T47D (cell line): ENCODE measurements at places on chromosomes 3 and 15.

DNA sequence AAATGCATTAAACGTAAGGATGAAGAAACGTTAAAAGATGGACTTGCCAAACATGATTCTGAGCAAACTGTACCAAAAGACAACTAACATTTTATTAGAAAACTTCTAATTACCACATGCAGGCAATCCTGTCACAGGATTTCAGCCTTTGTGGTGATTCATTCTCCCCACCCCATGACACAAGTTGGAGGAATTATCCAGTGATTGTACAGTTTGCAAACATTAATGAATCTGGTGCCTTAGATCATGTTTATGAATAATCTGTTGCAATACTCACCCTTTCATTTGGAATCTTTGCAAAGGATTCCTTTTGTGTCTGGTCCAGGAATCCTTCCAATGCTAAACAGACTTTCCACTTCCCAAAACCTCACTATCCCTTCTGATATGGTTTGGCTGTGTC is 23.3 kb upstream of the ERC2 start:
- DNase-seq, result no peak

DNA sequence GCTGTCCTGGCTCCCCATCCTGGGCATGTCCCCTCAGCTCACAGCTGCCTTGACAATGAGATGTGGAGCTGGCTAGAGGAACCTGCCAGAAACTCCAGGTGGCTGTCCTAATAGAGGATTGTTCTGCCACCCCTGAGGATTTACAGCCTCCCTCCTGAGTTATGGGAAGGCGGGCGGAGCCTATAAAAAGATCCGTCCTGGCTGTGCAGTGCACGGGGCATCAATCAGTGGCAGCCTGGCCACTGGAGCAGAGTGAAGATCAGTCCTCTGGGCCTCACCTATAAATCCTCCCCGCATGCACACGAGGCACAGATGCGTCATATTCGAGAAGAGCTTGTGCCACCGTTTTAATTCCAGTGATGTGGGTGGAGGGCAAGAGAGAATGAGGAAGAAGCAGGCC is 90.0 kb downstream of the MEGF11 start:
- DNase-seq, result no peak

GRCh38 chr3:107772016-107772415 is 249.3 kb downstream of the BBX start:
- no peak for DNase-seq

GRCh38 chr15:36008719-36009118 is 462.8 kb upstream of the DPH6 start:
- no peak for DNase-seq

- no peak for DNase-seq
Observed at GRCh38 chr15:95620934-95621579, 709.4 kb upstream of the NR2F2 start.

- no peak for DNase-seq
Observed at GRCh38 chr15:46660096-46660842, 1025.4 kb downstream of the SQOR start.

- no peak for DNase-seq
Observed at GRCh38 chr3:46429671-46430070, 22.6 kb downstream of the CCRL2 start.

DNA sequence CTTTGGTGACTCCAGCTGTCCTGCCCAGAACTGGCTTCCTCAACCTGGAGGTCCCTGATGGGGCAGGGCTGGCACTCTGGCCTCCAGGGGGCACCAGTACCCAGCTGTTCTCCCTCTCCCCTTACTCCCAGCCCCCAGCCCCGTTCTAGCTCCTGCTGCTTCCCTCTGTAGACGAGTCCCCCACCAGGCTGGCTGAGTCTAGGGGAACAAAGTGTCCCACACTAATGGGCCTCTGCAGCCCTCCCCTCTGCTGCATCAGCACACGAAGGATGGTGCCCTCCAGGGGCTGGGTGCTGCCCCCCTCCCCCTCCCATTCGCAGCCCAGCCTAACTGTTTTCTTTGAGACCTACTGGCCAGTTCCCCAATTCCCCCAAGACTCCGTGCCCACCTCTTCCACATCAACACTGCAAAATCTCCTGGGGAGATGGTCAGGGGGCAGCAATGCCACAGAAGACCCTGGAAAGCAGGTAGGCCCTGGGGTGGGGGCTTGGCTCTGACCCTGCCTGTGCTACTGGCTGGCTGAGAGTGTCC is 4.2 kb downstream of the RHCG start:
- DNase-seq, result no peak

DNA sequence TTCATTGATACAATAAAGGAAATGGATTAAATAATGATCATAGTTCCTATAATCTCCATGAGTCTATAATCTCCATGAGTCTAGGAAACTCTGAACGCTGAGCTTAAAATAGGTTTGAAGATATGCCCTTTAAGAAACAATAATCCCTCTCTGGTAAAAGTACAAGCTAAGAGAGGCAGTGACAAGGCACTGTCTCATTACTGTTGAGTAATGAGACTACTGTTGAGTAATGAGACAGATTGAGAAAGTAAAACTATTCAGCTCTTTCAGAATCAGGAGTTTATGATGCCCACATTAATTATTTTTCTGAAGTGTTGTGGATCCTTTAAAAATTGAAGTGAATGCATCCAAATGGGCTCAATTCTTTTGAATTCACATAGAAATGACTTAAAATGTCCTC is 235.5 kb upstream of the THRB start:
- no peak for DNase-seq

- no peak for DNase-seq
Observed at GRCh38 chr3:197807969-197808587, 17.0 kb downstream of the LRCH3 start.

GRCh38 chr3:31960793-31961431 is 20.1 kb downstream of the OSBPL10 start:
- no peak for DNase-seq

- DNase-seq, result no peak
Observed at GRCh38 chr3:176120507-176120906, 1076.8 kb downstream of the TBL1XR1 start.

DNA sequence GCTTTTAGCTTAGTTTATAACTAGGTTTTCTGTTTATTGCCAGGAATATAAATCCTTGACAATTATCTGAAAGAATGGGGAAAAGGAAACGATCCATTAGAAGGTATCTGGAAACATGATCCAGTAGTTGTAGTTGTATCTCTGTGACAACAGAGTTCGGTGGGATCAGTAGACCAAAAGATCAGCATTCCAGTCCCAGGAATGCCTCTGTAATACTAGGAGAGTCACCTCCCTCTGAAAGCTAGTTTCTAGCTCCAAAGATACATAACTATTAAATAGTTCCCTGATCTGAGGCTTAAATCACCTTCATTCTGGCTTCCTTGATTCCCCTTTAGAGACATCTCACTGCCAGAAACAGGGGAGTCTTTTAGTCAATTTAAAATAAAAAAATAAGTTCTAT is 34.1 kb downstream of the MB21D2 start:
- no peak for DNase-seq

DNA sequence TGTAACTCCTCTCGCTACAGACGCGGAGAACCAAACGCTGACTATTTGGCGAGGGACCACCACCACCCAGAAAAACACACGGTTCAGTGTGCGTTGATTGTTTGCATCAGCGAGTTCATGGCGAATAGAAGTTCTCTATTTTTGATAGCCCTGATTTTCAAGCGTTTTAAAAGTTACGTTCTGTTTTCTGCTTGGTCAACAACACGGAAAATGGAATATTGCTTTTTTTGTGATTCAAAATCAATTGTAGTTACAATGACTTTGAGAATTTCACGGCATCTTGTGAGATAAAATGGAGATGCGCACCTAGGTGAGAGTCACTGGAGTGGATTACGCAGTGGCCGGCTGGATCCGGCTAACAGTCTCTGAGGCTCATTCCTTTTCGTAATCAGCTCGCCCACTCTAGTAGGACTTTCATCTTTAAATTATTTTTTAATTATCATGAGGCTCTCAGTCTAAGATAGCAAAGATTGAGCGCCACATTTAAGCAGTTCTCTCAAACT is 54.8 kb downstream of the CCDC54 start:
- no peak for DNase-seq

DNA sequence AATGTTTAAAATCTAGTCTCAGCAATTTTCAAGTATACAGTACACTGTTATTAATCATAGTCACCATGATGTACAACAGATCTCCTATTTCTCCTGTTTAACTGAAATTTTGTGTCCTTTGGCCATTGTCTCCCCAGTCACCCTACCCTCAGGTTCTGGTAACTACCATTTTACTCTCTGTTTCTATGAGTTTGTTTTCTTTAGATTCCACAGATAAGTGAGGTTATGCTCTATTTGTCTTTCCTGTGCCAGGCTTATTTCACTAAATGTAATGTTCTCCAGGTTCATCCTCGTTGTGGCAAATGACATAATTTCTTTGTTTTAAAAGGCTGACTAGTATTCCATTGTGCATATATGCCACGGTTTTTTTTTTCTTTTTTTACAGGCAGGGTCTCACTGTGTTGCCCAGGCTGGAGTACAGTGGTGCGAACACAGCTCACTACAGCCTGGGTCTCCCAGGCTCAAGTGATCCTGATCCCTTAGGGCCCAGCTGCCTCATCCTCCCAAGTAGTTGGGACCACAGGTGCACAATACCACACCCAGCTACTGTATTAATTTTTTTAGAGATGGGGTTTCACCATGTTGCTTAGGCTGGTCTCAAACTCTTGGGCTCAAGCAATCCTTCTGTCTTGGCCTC is 50.0 kb downstream of the RAB7A start:
- DNase-seq, result no peak

DNA sequence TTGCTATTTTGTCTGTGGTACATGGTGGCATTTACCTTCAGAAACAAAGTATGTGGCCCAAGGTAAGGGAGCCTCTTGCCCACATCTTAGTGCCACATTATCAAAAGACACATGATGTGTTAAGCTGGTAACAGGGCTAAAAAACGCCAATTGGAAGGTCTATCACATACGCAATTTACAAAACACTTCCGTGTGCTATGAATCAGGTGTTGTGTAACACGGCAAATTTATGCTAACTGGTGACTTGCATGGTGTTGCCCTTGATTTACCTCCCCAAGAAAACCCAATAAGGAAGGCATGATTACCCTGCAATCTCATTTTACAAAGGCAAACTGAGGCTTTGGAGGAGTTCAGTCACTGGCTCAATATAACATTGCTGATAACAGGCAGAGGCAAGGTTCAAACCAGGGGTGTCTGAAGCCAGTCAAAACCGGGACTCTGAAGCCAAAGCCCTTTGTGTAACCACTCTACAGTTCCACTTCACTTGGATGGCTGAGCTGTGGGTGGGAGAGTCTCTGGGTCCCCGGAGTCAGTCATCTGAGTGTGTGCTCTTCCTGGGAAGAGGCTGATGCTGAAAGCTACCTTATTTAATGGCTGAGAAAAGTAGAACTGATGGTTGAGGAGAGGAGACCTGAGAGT is 103.9 kb upstream of the BCL6 start:
- DNase-seq, result no peak

GRCh38 chr3:167653760-167654159 is at the start of gene WDR49:
WDR49 (minus strand) TSS chr3:167653942; CDS start chr3:167653425, 517 bp downstream.
- no peak for DNase-seq

GRCh38 chr15:45372041-45372995 is 6.0 kb downstream of the GATM start:
- DNase-seq, result peak; percentile 30

- no peak for DNase-seq
Observed at GRCh38 chr15:31403606-31404005, 77.0 kb downstream of the KLF13 start.

DNA sequence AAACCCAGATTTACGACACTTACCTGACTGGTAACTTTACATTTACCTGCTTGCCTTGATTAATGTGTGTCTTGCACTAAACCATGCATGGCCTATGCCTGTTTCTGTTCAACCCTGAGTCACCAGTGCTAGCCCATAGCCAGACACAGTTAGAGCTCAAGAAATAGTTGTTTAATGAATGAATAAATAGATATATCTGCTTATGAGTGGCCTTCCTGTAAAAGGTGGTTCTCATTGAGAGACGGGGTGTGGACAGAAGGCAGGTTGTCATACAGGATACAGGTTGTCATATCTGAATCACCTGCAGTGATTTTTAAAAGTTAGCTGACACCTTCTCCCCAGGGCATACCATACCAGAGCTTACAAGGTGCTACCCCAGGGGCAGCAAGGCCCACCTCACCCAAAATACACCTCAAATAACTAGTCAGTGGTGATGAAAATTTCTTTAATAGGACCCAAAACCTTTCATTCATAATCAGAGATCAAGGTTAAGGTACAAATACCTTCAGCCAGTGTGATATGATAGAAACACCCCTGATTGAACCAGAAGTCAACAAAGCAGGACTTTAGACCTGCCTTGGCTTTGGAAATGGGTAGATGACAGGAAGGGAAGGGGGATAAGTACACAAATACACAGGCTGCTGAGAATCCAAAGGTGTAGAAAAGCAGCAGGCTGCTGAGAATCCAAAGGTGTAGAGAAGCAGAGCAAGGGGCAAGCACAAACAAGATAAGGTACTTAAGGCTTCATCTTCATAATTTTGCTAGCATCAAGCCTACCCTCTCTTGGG is 45.4 kb upstream of the TSC22D2 start:
- DNase-seq, result no peak

DNA sequence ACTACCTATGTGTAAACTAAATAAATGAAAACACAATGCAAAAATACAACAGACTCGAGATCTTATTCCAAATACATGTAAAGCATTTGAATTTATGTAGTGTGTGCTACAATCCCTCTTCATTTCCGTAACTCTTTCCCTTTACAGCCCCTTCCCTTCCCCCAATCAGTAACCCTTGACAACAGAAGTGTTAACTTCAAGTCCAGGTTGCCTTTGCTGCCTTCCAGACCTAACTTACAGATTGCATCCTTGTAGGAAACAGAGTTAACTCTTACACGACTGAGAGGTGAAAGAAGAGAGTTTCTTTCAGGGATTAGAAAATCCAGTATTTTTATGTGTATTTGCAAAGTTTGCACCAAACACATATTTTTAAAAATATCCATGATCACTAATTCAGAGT is 1.4 kb upstream of the ROBO1 start:
- DNase-seq, result no peak

DNA sequence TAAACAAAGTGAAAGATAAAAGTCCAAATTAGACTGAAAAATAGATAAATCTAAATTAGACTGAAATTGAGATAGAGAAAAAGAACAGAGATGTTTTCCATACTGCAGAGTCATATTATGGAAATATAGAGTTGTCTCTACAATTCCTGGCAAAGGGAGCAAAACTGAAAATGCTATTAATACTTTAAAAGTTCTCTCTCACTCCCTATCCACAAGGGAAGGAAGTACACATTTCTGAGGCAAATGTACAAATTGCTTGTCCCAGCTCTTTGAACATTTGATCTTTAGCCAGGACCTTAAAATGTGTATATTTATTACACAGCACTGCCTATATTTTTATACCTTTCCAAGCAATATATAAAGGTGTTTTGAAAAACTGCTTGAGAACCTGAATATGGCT is 225.1 kb upstream of the SEMA6D start:
- no peak for DNase-seq

DNA sequence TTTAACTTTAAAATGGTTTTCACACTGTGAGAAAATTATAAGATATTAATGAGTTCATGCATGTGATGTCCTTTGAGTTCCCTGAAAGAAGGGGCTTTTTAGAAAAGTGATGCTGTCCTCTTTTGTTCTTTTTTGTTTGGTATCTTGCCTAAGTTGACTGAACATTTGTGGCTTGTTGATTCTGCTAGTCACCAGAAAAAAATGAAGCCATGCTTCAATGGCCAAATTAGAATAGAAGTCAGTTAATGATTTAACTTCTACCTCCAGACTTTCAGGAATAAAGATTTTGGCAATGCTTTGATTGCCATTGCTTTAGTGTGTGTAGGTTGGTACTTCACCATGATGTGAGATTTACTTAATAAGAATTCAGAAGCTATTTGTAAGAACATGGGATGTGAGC is 260.6 kb upstream of the NECTIN3 start:
- DNase-seq, result no peak
